CD4-positive, CD25-positive, alpha-beta regulatory T cell (primary cell): ENCODE measurements at places on chromosomes 11 and 22. TPM values are rescaled to one million over a fixed set of nuclear protein-coding genes. Genes with fewer than 3 reads are reported as not detected.

- DNase-seq: no peak
Measured at GRCh38 chr22:47610764-47611163, 848.3 kb downstream of the TBC1D22A start.

DNA sequence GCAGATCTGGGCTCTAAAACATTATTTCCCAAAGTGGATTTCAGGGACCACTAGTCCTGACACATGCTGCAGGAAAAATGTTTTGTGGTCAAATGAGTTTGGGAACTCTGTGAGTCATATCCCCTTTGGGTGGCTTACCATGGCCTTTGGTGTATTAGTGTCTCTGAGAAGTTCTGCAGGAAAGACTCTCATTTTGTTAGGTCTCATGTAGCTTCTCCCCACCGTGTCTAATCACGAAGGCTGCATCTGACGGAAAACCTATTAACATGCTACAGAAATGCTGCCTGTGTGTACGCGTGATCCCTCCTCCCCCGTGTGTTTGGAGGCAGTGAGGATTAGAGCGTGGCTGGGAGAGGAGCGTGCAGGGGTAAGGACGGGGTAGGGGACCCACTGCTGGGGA, 191.7 kb downstream of the ST3GAL4 start:
- DNase-seq: no peak

Gene KDM4E
- not detected for total RNA-seq

GRCh38 chr11:235609-235996, 539 bp downstream of the SIRT3 start:
- no peak for DNase-seq

DNA sequence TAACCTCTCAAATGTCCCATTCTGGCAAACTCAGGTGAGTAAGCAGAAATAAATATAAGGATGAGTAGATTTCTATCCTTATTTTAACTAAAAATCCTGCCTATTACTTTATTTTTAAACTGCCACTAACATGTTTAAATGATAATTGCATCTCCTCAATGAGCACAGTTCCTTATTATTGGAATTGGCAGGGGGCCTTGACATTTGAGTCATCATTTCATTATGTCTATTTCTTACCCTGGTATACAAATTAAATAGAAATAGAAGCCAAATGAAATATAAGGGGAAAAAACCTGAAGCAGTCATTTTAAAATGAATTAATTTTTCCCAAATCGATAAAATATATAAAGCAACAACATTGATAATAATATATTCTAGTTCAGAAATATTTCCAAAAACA, 81.2 kb downstream of the GUCY1A2 start:
- DNase-seq: no peak

DNA sequence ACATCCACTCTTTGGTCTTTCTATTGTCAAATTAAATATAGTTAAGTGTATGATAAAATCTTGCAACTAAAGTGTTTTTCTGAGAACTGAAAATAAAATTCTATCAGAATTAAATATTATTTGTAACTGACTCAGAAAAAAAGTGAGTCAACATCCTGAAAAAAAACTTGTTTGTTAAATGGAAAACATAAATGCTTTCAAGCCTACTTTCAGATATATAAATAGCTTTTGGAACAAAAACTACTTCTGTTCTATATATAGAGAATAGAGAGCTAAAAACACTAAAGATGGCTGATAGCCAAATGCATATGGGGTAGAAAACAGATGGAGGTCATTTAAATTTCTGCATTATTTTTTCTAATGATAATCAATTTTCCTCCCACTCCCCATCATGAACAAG, 61.8 kb downstream of the PIK3C2A start:
- DNase-seq: no peak

GRCh38 chr11:125335106-125335505, 161.0 kb downstream of the FEZ1 start:
- no peak for DNase-seq

GRCh38 chr11:44505581-44506054, 59.8 kb upstream of the CD82 start:
- DNase-seq: no peak

DNA sequence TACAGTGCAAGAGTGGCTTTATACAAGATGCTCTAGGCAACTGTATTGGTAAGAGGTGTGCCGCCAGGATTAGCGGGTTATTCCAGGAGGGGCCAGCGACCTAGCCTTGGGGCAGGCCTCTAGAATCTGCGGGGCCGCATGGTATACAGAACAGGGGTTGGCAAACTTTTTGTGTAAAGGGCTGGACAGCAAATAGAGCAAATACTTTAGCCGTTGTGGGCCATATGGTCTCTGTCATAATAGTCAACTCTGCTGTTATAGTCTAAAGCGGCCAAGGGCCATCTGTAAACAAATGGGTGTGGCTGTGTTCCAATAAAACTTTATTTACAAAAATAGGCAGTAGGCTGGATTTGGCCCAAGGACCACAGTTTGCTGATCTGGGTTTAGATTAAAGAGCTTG, 32.6 kb downstream of the FBLN1 start:
- DNase-seq: no peak
